Cardiac muscle cell (in vitro differentiated cells and primary cell): ENCODE measurements at places on chromosomes 5 and 9. TPM values are rescaled to one million over a fixed set of nuclear protein-coding genes. Genes with fewer than 3 reads are reported as not detected.

The MOB3B gene
- 0.56 and 0.74 TPM in 2 replicates for total RNA-seq

The MLANA gene
- not detected in 2 replicates for total RNA-seq

GRCh38 chr5:131974956-131975726, 29.7 kb upstream of the MEIKIN start:
- H3K27me3 ChIP-seq = no peaks in the 10 kb centered on the region
- no peaks in the 10 kb centered on the region for H3K36me3 ChIP-seq
- H3K27ac ChIP-seq = no peak overlapping the region
- no peaks in the 10 kb centered on the region for H3K4me1 ChIP-seq

DNA sequence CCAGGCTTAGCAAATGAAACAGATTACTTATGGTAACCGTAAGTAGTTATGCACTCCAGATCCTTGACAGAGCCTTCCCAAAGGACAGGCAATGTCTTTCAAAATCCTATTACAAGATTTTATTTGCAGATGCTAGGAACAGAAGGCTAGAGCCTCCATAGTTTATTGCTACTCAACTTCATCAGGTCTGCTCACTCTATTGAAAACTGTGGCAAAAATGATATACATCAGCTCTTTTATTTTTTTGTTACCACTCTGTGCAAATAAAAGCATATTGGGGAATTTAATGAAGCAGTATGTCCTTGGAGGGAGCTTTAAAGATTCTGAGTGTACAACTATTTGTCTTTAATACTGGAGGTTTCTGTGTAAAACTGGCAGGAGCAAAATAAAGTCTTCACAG, 46.5 kb downstream of the SLC44A1 start:
- H3K27ac ChIP-seq = peak overlapping the region; percentile 90
- H3K36me3 ChIP-seq = no peaks in the 10 kb centered on the region
- H3K4me1 ChIP-seq = peaks cover 47% of the 10 kb centered on the region
- no peak for DNase-seq
- H3K4me3 ChIP-seq = no peak overlapping the region

- H3K4me1 ChIP-seq = peaks cover 5% of the 10 kb centered on the region
- no peak overlapping the region for H3K4me3 ChIP-seq
- H3K27me3 ChIP-seq = no peaks in the 10 kb centered on the region
- no peak overlapping the region for H3K27ac ChIP-seq
Observed at GRCh38 chr9:120891884-120892747, 15.1 kb upstream of the PHF19 start.

GRCh38 chr5:154829181-154829588, 21.2 kb downstream of the FAXDC2 start:
- peaks cover 11% of the 10 kb centered on the region for H3K36me3 ChIP-seq
- H3K4me1 ChIP-seq = no peaks in the 10 kb centered on the region
- peak overlapping the region; percentile 54 for H3K27ac ChIP-seq
- H3K27me3 ChIP-seq = no peaks in the 10 kb centered on the region
